Renal pelvis (tissue), 12 donors: ENCODE measurements at places on chromosomes 3 and 15. TPM values are rescaled to one million over a fixed set of nuclear protein-coding genes. Genes with fewer than 3 reads are reported as not detected.

The ARGFX gene
- not detected for polyA plus RNA-seq

The MORC1 gene
- 0.40 TPM for polyA plus RNA-seq

GRCh38 chr3:40166997-40167396 is 142.5 kb upstream of the EIF1B start:
- DNase-seq, result no peak

DNA sequence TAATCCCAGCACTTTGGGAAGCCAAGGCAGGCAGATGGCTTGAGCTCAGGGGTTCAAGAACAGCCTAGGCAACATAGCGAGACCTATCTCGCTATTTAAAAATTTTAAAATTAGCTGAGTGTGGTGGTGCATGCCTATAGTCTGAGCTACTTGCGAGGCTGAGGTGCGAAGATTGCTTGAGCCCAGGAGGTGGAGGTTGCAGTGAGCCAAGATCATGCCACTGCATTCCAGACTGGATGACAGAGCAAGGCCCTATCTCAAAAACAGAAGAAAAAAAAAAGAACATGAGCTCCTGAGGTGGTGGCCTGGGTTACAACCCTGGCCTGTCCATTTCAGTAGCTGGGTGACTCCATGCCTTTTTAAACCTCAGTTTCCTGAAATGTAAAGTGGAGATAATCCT is 7.2 kb downstream of the DNASE1L3 start:
- DNase-seq, result no peak

DNA sequence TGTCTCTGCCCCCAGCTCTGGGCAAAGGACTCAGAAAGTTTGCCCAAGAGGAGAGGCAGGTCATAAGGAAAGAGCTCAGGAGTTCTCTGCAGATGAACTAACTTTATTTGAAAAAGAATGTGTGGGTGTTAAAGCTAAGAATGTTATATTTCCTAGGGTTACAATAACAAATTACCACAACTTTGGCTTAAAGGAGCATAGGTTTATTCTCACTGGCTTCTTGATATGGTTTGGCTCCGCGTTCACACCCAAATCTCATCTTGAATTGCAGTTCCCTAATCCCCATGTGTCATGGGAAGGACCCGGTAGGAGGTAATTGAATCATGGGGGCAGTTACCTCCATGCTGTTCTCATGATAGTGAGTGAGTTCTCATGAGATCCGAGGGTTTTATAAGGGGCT is 383.7 kb upstream of the CFAP20DC start:
- DNase-seq, result no peak

DNA sequence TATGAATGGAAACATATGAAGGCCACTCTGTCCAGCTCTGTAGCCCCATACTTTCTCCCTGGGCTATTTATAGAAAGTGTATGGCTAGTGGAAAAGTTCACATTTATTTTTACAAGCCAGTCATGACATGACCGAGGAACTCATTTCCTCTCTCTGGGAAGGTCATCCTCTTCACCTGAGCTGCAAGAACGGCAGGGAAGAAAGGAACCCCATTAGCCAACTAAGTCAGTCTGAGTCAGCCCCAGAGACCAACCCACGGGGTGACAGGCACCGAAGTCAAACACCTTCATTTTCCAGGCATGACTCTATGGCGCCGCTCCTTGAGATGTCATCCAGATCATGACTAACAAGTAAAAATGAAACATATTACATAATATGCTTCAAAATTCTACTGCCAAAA is 4.8 kb downstream of the PAQR9 start:
- no peak for DNase-seq

DNA sequence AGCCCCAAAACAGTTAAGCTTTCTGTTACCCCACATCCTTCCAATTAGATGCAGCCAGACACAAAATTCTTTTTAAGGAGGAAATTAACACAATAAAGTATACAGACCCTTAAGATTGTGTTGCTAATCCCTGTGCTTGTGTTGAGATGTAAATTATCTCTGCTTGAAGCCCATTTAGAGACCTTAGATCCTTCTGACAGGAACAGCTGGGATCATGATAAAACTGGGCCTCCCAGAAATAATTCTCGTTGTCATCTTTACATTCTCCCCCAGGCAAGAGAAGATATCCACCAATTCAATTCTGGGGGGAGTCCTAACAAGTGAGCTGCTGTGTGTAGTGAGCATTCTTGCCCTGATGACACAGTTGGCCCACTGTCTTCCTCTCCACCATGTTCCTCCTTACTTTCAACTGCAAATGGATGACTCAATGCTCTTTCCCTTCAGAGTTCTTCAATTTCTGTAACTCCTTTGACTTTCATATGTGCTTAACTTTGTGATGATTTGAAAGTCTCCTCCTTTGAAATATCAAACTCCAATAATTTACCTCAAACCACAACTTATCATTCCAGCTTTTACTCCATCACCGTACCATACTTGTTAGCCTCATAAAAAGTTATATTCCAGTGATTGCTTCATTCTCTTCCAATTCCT is 186.6 kb downstream of the RAP2B start:
- no peak for DNase-seq
